ENCODE measurements at places on chromosomes 2 and 18. TPM values are rescaled to one million over a fixed set of nuclear protein-coding genes. Genes with fewer than 3 reads are reported as not detected.

- no peak for DNase-seq
Observed at GRCh38 chr2:162300266-162300665, 18.2 kb downstream of the IFIH1 start.

The ALLC gene
- not detected for total RNA-seq

GRCh38 chr2:62663411-62663810 is 42.1 kb upstream of the EHBP1 start:
- no peak for DNase-seq

The CHST10 gene
- total RNA-seq = 4.7 TPM

The MAIP1 gene
- 29.3 TPM for total RNA-seq

DNA sequence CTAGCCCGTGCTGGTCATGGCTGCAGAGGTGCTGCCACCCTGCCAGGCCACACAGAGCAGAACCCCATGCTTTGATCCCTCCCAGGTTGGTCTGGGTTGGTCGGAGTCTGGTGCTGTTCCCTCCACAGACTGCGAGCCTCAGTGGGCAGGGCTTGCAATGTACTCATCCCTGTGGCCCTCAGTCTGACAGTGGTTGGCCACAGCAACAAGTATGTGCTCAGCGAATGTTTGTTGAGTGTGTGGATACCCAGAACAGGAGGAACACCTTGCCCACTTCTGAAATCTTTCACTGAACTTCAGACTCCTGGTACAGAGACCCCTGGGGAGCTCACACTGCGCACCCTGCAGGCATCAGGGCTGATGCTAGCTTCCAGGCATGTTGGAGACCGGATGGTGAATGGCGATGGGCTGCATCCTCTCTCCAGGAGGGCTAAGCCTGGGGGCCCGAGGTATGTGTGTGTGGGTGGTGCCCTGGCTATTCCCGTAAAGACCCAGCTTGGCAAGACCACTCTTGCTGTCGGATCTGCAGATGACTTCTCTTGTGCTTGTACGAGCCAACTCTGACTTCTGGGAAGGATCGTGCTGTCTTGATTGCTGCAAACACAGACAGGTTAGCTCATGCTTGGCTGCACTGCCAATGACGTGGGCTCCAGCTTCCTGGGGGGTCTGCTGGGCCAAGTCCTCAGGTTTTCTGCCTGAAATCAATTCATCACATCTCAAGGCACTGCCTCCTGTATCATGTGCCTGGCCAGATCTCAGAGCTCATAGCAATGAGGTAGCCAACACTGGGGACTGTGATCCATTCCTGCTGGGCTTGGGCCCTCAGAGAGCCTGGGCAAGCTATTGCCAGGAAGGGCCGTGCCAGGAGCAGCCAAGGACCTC is 43.7 kb downstream of the RHOB start:
- DNase-seq = no peak

The ZSWIM2 gene
- not detected for total RNA-seq
